Choroid plexus epithelial cell (primary cell): ENCODE measurements at places on chromosomes 5 and 9.
A peak's percentile ranks its signal among the peaks of the same experiment; 100 is the strongest.

GRCh38 chr5:148952097-148952867, 110.6 kb downstream of the SH3TC2 start:
- no peak for DNase-seq

DNA sequence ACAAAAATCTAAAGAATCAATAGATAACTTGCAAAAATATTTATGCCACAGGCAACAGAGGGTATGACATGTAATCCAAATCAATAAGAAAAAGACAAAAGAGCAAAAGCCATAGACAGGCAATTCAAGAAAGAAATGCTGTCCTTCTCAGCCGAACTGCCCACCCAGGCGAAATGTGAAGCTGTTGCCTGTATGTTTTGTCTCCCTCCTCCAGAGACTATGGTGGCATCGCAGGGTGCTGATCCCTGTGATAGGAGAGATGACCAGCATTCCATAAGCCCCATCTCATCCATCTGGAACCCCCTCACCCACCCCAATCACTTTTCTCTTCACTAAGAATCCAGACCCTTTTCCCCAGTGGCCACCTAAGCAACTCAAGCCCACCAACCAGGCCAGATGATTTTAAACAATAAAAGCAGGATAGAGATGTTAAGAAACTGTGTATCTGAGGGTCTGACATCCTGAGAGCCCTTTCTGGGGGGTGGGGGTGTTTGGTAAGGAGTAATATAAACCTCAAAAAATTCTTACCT, 5.3 kb upstream of the ACSL6 start:
- DNase-seq, result no peak

- DNase-seq, result no peak
Observed at GRCh38 chr5:136073714-136074529, 45.1 kb downstream of the TGFBI start.

GRCh38 chr5:168651648-168652047, 72.5 kb upstream of the PANK3 start:
- DNase-seq, result peak; percentile 82

DNA sequence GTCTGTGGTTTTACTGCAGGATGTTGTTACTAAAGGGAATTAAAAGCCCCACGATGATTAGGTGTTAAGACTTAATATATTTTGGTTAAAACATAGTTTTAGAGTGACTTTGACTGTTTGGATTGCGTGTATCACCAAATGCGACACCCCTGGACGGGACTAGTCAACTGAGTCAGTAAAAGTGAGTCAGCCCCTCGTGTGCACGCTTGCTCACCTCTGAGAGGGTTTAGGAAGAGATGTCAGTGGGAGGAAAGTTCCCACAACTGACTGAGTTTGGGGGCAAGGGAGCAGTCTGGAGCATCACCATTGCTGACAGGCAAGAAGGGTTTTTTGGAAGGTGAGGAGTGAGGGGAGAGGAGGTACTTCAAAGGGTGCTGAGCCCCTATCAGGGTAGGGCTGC, 14.4 kb upstream of the DMRT3 start:
- no peak for DNase-seq

DNA sequence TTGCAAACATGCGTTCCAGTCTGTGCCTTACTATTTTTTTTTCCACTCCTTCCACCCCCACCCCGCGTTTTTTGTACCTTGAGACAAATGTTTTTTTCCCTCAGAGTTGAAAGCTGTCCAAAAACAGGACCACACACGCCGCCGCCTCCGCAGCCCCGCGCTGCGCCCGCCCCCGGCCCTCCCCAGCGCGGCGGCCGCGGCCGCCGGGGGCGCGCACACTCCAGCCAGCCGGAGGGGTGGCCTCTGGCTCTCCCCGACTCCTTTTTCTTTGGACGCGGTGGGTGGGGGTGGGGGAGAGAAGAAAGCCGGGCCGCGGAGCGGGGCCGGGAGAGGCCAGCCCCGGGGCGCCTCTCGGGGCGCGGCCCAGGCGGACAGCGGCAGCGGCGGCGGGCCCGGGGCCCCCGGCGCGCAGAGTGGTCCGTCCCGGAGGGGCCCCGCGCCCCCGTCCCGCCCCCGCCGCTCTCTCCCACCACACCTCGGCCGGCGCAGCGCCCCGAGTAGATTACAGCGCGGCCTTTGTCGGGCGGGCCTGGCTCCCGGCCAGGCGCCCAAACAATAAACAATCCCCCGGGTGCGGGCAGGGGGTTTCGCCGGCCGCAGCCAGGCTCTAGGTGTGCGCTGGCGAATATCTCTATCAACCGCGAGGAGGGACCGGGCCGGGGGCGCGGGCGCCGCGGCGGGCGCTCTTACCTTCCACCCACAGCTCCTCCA, 10.9 kb downstream of the PTCH1 start:
- peak; percentile 67 for DNase-seq

GRCh38 chr9:129996161-129996830, 46.7 kb downstream of the FNBP1 start:
- no peak for DNase-seq

DNA sequence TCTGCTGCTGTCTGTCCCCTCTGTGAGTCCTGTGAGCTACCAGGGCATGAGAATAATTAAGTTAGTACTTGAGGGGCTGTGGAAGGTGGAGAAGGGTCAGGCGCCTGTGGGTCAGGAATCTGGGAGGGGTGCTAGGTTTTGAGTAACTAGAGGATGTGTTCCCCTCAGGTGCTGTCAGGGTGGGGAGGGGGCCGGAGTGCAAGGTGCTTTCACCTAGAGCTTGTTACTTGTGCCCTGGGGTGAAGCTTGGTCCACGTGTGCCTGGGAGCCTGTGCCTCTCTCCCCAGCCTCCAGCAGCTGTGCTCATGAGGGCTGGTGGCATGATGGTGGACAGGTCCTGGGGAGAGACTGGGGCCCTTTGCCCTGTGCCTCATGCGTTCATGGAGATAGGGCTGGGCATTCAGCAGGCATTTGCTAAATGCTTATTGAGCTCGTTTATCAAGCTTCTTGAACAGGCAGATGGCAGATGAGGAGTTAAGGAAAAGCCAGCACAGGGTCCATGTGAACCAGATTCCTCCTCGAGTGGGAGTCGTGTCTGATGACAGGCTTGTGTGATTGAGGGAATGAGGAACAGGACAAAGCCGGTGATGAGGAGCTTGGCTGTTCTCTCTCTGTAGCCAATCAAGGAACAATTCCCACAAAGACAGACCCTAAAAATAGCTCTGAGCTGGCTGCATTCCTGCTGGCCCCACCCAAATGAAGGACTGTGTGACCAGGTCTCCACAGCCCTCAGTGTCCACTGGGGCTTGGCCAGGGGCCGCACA, 40.9 kb downstream of the CACNA1B start:
- DNase-seq, result no peak

- no peak for DNase-seq
Observed at GRCh38 chr5:178287091-178287790, 54.6 kb upstream of the PHYKPL start.

GRCh38 chr9:95082401-95083084, 235.0 kb downstream of the FANCC start:
- no peak for DNase-seq

DNA sequence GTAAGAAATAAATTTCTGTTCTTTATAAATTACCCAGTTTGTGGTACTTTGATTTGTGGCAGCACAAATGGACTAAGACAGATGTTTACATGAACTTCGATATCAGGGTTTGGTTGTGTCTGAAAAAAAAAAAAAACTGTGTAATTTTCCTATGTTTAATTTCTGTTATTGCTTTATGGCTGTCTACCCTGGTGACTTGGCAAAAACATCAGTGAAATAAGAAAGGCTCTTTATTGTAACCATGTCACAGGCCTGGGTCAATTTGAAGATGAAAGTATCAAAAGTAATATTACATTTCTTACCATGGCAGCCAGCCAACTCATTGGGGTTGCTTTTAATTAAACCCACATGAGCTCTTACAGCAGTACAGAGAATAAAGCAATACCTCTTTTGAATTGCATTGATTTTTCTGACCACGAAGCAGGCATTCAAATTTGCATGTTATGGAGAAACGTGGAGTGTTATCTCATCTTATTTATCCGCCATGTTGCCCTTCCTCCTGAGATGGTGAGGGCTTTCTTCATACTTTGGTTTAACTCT, 20.6 kb upstream of the SV2C start:
- no peak for DNase-seq

GRCh38 chr9:111937781-111938426, 41.3 kb downstream of the UGCG start:
- peak; percentile 81 for DNase-seq

DNA sequence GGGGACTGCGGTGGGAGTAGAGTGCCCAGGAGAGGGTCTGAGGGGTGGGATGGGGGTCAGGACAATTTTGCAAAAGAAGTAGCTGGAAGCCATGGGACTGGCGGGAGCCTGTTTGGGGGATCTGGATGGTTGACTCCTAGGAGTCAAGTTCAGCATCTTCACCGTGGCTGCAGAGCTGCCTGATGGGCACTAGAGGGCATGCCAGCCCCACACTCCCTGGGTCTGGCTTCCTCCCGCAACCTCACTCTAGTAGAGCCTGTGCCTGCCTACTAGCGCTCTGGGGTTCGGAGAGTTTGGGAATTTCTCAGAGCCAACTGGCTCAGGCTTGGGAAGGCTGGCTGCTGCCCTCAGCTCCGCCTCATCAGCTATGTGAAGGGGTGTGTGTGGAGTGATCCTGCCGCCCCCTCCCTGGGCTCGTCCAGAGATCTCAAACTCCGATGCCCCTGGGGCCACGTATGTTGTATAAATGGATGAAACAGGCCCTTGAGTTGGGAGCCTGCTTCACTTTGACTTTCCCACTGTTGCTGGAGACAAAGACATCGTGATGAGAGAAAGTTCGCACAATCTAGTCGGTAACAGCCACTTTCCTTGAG, 10.8 kb downstream of the TSPAN17 start:
- peak; percentile 80 for DNase-seq

- no peak for DNase-seq
Observed at GRCh38 chr9:70616228-70616990, 202.0 kb upstream of the KLF9 start.
